ENCODE measurements at places on chromosomes 5 and 9. TPM values are rescaled to one million over a fixed set of nuclear protein-coding genes. Genes with fewer than 3 reads are reported as not detected.

DNA sequence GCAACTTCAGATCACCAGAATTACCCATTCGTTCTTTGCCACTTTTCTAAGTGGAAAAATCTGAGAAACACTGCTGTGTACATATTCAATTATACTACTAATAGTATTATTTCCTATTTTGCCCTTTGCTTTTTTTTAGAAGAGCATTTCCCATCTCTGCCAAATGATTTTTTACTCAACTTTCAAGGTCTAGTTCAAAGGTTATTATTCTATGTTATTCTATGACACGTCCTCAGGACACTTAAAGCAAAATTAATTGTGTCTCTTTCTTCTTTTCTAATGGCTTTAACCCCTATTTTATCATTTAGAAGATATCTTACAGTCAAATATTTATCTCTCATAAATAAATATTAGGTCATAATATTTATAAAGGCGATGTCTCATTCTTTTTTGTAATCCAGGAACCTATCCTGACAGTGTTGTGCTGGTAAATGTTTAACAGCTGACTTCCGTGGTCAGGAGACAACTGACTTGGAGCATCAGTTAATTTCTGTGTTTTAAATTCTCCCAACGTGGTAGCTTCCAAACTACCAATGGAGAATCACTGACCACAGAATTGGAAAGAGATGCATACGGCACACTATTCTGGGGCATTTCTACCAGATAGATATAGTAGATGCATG is 375.2 kb downstream of the ARRDC3 start:
- no peak overlapping the region for H3K27ac ChIP-seq
- H3K27me3 ChIP-seq = no peaks in the 10 kb centered on the region
- H3K4me3 ChIP-seq = no peak overlapping the region

MEIKIN gene
- total RNA-seq = not detected

DNA sequence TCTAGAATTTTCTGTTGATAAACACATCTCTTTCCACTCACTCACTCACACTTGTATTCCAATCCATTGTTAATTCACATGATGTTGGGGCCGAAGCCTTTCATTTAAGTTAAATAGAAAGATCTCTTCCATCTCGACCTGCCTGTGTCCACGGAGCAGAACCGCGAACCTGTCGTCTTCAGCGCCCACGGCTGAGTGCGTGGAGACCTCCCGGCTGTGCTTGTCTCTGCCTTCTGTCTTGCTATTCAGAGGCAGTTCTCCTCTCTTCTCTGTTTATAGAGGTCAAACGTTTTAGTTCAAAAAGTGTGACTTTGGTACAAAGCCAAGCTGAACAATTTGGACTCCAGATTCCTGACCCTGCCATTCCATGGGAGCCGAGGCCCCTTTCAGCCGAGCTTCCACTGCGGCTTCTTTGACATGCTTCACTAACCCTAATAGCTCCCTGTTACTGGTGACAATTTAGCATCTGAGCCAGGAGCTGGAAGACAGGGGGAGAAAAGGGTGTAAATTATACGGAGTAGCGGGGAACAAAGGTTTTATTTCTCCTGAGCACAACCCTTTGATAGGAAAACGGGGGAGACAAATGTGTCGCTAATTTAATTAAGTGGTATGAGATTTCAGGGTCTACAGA is 314.4 kb upstream of the IRX4 start:
- H3K27ac ChIP-seq = no peak overlapping the region
- no peak overlapping the region for H3K4me3 ChIP-seq
- H3K4me1 ChIP-seq = no peaks in the 10 kb centered on the region
- no peak for DNase-seq
- H3K27me3 ChIP-seq = no peaks in the 10 kb centered on the region

DNA sequence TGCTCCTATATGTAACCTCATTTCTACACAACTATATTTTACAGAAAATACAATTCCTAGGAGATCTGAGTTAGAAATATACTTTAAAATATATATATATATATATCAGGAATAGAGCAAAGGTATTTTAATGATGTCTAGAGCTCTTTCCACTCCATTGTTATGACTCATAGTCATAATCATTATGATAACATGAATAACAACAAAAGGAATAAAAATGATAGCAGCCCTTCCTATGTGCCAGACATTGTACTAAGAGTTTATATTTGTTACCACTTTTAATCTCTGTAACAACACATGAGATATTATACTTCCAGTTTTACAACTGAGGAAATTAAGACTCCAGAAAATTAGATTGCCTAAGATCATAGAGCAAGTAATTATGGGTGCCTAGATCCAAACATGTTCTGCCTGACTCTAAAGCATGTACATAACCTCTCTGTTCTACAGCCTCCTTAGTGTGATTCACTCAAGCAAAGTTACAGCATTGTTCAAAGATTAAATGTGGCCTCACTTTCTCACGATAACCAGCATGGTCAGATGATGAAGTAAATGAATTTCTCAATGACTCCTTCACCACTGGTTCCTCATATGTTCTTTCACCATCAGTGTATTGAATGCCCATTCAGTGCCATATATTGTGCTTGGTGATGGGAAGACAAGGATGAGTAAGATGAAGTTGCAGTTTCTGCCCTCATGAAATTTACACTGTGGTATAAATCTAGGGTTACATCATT is 452.1 kb downstream of the EFNA5 start:
- no peaks in the 10 kb centered on the region for H3K27me3 ChIP-seq
- no peak overlapping the region for H3K27ac ChIP-seq
- no peak overlapping the region for H3K4me3 ChIP-seq
- no peak for DNase-seq

DNA sequence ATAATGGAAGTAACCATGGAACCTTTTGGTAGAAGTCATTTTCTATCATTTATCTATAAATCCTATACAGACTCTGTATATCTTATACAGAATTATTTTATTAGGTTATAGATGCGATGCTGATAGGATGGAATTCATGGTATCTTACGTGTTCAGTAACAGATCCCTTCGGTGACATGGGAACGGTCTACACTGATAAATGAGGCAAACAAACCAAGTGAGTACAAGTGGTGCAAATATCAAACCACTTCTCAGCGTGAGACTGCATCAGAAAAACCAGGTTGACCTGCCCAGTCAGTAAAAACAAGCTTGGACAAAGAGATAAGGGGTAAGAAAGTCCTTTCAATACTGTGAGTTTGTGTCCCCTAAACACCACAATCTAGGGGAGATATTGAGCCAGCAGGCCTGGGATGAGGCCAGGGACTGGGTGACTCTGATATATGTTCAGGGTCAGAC is 215.5 kb downstream of the GAPVD1 start:
- H3K4me3 ChIP-seq = no peak overlapping the region
- H3K36me3 ChIP-seq = no peaks in the 10 kb centered on the region
- H3K27me3 ChIP-seq = no peaks in the 10 kb centered on the region
- peaks cover 24% of the 10 kb centered on the region for H3K4me1 ChIP-seq
- no peak for DNase-seq

DNA sequence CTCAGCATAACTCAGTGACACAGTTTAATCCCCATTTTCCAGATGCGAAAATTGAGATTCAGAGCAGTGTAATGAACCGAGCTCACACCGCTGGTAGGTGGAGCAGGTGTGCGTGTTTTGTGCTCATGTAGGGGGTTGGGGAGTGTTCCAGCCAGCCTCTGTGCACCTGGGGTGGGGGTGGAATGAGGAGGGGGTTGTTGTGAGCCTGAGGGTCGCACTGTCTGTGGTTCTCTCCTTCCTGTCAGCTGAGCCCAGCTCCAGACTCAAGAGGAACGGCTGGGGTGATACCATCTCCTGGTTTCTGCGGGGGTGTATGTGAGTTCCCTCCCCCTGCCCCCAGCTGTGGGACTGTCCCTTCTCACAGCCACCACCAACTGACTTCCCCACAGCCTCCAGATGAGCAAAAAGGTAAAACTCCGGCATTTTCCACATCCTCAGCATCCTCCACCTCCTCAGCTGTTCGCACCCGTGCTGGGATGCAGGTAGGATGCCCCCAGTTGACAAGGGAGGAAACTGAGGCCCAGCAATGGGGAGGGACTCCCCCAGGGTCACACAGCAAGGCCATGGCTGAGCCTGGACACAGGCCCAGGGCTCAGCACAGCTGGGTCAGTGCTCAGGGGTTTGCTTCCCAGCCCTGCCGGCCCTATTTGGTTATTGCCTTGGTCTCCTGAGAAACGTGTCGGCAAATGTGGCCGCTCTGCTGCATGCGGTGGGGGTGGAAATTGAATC is 2.1 kb downstream of the SH2D3C start:
- no peak for DNase-seq
- H3K4me3 ChIP-seq = no peak overlapping the region
- H3K4me1 ChIP-seq = no peaks in the 10 kb centered on the region
- no peak overlapping the region for H3K27ac ChIP-seq

QSOX2 gene
- 19.3 TPM for total RNA-seq

DNA sequence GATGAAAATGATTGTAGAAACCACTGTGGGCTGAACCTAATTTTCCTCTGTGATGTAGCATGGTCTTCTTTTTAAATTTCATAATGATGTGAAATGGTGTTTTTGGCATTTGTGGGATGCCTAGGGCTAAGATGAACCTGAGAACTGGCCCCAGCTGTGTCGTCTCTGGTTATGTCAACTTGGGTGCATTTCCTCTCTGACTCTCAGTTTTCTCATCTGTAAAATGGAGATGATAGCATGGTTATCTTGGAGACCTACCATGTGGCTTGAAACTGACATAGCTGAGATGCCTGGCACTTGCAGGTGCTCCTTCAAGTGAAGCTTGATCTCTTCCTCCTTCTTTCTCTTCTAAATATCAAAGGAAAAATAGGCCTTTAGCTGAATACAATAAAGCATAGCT is 77.8 kb downstream of the BOD1 start:
- no peaks in the 10 kb centered on the region for H3K4me1 ChIP-seq
- peaks cover 4% of the 10 kb centered on the region for H3K27me3 ChIP-seq
- no peak for DNase-seq
- H3K36me3 ChIP-seq = no peaks in the 10 kb centered on the region
- H3K4me3 ChIP-seq = no peak overlapping the region

SLC36A1 gene
- 20.3 TPM for total RNA-seq

DNA sequence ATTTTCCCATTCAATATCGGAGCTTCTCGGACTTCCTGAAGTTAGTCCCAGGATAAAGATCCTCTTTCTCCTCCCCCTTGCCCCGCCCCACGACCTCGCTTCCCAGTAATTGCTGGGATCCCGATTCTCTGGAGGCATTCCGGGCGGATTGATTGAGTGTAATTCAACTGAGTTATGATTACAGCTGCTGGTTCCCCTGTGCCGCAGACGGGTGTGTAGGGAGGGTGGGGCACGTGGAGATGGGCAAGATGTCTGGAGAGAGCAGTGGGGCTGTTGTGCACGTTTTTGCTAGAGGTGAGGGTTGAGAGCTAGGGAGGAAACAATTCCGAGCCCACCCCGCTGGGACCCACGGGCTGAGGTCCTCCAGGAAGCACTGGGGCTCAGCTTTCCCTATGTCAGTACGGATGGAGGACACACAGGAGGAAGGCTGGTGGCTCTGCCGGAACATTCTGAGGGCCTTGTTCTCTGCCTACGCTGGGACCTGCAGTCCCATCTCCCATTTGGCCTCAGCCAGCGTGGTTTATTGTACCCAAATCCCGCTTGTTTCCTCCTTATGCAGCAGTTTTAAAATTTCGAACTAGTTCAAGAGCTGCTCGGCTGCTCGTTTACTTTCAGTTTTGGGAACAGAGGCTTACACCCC is 2.4 kb upstream of the DMRT2 start:
- no peaks in the 10 kb centered on the region for H3K36me3 ChIP-seq
- no peak for DNase-seq
- H3K27me3 ChIP-seq = no peaks in the 10 kb centered on the region
- H3K27ac ChIP-seq = no peak overlapping the region
- H3K4me3 ChIP-seq = peak overlapping the region; percentile 10

DNA sequence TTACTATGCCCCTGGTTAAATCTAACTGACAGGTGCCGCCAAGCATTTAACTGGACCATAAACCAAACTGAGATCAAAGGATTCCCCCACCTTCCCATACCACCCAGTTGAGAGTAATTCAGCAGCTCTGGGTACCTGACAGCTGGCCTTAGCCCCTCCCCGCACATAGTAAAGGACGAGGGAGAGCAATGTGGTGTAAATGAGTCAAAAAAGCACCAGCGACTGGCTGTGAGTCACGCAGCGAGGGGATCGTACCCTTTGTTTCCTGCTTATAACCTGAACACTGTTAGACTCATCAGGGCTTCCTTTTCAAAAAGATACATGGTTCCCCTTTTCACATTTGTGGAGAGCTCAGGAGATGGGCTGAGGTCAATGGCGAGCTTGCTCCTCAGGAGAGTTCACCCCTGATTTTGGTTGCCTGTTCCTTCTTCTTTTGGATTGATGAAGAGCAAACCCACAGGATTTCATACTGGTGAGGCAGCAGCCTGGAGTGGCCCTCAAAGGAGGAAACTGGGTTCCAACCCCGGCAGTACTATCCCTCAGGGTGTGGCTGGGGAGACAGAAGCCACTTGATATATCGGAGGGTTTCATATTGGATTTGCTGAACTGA is 71.5 kb downstream of the ANKRD33B start:
- DNase-seq = peak; percentile 76
- H3K27me3 ChIP-seq = no peaks in the 10 kb centered on the region
- peak overlapping the region; percentile 53 for H3K27ac ChIP-seq
- peaks cover 14% of the 10 kb centered on the region for H3K36me3 ChIP-seq
- no peak overlapping the region for H3K4me3 ChIP-seq
- H3K4me1 ChIP-seq = peaks cover 61% of the 10 kb centered on the region

DNA sequence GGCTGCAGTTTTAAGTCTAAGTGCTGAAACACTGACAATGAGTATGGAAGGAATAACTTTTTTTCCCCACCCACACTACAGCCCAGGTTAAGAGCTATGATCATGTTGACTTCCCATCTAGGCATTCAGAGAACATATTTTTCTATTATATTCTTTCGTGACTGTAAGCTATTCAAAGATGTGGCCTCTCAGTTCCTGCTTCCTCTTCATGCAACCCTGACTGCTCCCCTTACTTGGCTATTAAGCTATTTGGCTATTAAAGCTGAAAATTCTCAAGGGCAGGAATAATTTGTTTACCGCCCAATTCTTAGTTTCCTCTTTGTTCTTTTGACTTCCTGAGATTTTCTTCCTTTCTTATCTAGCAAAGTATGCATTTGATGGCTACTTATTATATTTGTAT is 18.6 kb upstream of the ALDH1A1 start:
- no peak for DNase-seq
- H3K4me3 ChIP-seq = no peak overlapping the region
- H3K36me3 ChIP-seq = no peaks in the 10 kb centered on the region
- H3K27ac ChIP-seq = no peak overlapping the region
- H3K4me1 ChIP-seq = no peaks in the 10 kb centered on the region

GRCh38 chr5:6579535-6579934 is 53.3 kb downstream of the NSUN2 start:
- peaks cover 58% of the 10 kb centered on the region for H3K27me3 ChIP-seq
- no peak for DNase-seq
- no peak overlapping the region for H3K27ac ChIP-seq
- no peaks in the 10 kb centered on the region for H3K36me3 ChIP-seq
- H3K4me1 ChIP-seq = no peaks in the 10 kb centered on the region
- H3K4me3 ChIP-seq = no peak overlapping the region

DNA sequence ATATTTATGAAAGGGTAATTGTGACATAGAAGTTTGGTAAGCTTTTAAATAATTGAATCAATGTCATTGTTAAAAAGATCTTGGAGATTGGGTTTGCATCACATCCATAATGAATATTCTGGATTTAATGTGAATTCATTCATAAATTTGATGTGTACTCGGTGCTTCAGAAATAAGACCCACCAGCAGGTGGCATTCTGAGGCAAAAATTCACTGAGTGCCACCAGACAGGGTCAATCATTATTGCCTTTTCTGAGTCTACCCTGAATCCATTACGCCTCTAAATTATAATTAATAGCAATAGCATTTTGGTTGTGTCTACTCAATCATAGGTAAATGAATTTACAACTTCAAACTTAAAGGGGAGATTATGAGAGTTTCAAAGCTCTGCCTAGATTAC is 1.0 kb downstream of the TRPC7 start:
- no peaks in the 10 kb centered on the region for H3K36me3 ChIP-seq
- H3K27me3 ChIP-seq = no peaks in the 10 kb centered on the region
- no peak for DNase-seq
- H3K4me1 ChIP-seq = no peaks in the 10 kb centered on the region
- H3K4me3 ChIP-seq = no peak overlapping the region
- no peak overlapping the region for H3K27ac ChIP-seq
